ENCODE measurements at places on chromosomes 16 and 17.

GRCh38 chr17:77836557-77837041, 121.9 kb upstream of the TNRC6C start:
- DNase-seq, result no peak

DNA sequence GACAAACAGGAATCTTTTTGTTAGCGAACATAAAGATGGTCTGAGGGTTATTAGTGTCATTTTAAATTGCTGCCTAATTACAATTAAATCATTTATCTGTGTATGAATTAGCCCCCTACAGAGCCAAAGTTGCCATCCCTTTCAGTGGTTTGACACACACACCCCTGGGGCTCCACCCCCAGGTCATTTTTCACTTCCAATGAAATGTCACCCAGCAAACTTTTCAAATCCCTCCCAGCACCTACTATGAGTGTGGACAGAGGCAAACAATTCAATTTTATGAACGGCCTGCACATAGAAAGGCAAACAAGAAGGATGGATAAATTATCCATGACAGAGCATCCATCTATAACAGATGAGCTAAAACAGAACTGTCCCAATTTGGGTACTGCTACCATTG, 2.4 kb downstream of the MYH10 start:
- no peak for DNase-seq

GRCh38 chr17:78368854-78369495, 9.1 kb upstream of the SOCS3 start:
- no peak for DNase-seq

DNA sequence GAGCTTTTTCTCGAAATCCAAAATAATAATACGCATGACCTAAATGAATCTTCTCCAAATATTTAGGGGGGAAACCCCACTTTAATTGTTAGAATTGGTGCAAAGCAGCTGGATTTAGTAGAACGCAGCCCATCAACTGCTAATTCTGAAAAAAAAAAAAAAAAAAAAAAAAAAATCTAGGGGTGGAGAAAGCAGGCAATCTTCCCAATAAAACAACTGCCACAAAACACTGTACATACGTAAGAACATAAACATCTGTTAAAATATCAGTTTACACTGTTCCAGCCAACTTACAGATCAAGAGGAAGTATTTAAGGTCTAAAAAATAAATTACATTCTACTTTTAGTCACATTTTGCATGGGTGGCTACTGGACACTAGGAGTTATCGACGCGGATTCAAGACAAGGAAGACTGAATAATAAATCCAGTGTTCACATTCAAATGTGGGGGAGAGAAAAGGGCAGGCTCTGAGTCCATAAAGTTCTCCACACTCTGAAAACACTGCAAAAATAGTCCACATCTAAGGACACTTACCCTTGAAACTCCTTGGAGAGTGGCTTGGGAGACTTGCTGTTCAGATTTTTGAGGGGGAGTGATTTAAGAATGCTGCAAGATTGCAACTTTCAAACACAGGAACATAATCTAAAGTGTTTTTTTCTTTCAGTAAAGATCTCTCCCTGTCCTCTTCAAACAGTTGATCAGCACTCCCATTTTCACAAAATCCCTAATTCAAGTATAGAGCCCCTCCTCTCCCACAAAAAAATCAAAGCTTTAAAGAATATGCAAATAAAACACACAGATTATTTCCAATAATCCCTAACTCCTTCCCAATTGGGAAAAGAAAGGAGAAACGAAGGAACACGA, 1.3 kb downstream of the APPBP2 start:
- DNase-seq, result no peak

DNA sequence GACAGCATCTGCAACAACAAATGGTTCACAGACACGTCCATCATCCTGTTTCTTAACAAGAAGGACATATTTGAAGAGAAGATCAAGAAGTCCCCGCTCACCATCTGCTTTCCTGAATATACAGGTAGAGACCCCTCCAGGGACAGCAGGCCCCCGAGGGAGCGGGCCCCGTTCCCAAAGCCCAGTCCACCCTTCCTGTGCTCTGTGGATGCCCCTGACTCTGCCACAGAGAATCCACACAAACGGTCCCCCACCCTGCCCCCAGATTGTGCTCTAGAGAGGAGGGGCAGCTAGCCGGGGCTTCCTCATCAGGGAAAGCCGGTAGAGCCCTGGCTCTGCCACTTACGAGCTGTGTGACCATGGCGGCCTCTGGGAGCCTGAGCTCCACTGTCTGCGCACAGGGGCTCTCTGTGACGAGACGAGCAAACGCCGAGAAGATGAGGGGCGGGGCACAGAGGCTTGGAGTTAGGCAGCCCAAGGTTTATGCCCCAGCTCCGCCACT, 84.4 kb downstream of the AMFR start:
- DNase-seq, result no peak

DNA sequence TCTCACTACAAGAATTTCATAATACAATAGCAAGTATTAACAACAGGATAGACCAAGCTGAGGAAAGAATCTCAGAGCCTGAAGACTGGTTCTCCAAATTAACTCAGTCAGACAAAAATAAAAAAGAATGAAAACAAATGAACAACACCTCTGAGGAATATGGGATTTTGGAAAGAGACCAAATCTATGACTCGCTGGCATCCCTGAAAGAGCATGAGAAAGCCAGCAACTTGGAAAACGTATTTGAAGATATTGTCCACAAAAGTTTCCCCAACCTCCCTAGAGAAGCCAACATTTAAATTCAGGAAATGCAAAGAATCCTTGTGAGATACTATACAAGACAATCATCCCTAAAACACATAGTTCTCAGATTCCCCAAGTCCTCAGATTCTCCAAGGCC, 20.9 kb downstream of the NLRP1 start:
- no peak for DNase-seq

- peak; percentile 15 for DNase-seq
Observed at GRCh38 chr17:28492352-28493310, 13.5 kb upstream of the FOXN1 start.

DNA sequence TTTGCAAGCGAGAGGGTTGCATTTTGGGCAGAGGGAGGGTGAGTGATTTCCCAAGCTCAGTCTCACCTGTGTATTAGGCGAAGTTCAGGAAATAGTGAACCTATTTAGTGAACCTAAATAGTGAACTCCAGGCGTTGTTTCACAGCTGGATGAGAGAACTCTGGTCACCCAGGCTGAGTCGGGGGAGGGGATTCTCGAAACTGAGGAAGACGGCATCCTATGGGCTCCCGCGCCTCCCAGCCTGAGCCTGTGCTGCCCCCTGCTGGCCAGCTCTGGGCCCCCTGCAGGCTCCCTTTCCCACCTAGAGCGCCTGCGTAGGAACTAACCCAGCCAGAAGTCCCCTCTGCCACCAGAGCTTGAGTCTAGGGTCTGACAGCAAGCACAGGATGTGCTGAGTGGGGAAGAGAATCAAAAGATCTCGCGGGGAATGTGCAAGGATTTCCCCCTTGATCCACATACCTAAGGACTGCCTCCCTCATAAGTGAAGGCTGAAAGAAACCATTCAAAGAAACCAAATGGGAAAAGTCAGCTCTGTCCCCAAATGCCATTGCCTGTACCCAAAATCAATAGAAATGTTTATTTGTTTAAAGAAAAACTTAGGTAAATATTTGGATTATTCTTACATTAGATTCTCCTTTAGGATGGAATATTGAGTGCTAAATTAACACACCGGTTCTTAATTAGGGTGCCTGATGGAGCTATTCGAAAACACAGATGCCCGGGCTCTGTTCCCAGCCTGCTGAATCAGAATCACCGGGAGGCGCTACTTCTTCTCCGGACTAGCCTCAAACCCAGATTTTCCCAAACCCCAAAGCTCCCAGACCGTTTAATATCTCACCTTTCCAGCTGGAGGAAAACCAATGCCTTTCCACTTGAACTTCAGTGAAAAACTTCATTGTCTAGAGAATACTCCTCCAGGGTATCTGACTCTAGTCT, 14.8 kb upstream of the MARVELD3 start:
- peak; percentile 83 for DNase-seq

- peak; percentile 75 for DNase-seq
Observed at GRCh38 chr16:85279825-85280545, 167.7 kb upstream of the CIBAR2 start.

DNA sequence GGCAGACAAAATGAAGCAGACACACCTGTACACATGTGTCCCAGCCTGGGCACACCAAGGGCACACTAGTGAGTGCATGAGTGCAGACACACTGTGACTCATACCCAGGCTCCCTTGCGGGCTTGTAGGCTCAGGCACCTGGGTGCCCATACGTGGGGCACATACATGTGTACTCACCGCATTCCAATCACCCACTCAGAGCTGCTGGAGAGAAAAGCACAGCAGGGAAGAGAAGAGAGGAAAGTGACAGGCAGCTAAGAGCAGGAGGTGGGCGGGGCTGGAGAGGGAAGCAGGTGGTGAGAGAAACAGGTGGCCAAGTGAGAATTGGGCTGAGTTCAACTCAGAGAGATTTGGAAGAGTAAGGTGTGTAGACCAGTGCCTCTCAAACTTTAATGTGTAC, 54.0 kb downstream of the TMEM132E start:
- no peak for DNase-seq

DNA sequence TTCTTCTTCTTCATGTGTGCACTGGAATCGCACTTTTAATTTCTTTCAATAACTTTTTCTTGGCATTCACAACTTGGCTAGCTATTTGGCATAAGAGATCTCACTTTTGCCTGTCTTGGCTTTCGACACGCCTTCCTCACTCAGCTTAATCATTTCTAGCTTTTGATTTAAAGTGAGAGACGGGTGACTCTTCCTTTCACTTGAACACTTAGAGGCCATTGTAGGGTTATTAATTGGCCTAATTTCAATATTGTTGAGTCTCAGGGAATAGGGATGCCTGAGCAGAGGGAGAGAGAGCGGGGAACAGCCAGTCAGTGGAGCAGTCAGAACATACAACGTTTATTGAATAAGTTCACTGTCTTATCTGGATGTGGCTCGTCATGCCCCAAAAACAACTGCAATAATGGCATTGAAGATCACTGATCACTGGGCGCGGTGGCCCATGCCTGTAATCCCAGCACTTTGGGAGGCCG, 200.3 kb downstream of the SEC14L1 start:
- no peak for DNase-seq

- no peak for DNase-seq
Observed at GRCh38 chr16:20938426-20938825, 37.9 kb downstream of the LYRM1 start.

GRCh38 chr17:8856869-8857575, 10.5 kb downstream of the PIK3R6 start:
- DNase-seq, result peak; percentile 42

- no peak for DNase-seq
Observed at GRCh38 chr17:60170835-60171752, 21.3 kb downstream of the CA4 start.

DNA sequence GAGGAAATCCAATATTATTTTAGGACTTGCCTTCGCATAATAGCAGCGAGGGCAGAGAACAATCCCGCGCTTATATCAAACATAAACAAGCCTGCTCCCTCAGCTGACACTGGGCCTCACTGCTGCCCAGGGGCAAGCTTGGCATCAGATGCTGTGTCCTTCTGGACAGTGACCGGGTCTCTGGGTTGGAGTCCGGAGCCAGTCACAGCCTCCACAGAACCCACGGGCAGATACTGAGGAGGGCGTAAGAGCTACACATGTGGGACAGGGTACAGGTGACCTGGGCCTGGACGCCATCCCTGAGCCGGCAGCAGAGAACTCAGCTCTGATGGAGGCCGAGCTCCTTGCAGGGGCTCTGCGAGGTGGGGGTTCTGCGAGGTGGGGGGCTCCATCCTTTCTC, 14.7 kb upstream of the ZNF469 start:
- peak; percentile 17 for DNase-seq

- no peak for DNase-seq
Observed at GRCh38 chr17:81084680-81085419, 49.9 kb downstream of the BAIAP2 start.

- DNase-seq, result no peak
Observed at GRCh38 chr17:67485666-67486065, 108.6 kb downstream of the PITPNC1 start.

GRCh38 chr16:70430667-70431536, 8.0 kb downstream of the ST3GAL2 start:
- DNase-seq, result peak; percentile 67

DNA sequence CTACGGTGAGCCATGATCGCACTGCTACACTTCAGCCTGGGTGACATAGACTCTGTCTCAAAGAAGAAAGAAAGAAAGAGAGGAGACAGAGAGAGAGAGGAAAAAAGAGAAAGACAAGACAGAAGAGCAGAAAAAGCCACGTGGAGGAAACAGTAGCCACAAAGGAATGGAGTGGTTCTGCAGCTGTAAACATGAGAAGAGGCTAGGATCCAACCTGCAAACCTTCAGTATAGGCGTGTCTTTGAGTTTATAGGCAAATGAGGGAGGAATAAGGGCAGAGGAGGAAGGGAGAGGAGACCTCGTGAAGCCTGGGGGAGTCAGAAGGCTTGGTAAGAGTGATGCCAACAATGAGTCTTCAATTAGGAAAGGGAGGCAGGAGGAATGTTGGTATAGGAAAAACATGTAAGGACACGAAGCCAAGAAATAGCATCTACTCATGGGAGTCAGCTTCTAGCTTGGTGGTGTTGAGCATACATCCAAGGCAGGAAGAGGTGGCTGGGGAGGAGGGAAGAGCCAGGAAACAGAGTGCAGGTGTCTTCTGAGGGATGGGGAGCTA, 3.9 kb downstream of the MED9 start:
- no peak for DNase-seq

DNA sequence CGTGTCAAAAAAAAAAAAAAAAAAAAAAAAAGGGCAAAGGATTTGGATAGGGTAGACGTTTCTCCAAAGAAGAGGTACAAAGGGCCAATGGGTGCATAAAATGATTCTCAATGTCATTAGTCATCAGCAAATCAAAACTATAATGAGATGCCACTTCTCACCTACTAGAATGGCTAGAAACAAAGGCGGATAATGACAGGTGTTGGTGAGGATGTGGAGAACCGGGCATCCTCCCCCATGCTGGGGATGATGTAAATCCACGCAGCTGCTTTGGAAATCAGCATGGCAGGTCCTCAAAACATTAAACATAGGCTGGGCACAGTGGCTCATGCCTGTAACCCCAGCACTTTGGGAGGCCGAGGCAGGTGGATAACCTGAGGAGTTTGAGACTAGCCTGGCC, 9.4 kb downstream of the ITGAX start:
- DNase-seq, result no peak

DNA sequence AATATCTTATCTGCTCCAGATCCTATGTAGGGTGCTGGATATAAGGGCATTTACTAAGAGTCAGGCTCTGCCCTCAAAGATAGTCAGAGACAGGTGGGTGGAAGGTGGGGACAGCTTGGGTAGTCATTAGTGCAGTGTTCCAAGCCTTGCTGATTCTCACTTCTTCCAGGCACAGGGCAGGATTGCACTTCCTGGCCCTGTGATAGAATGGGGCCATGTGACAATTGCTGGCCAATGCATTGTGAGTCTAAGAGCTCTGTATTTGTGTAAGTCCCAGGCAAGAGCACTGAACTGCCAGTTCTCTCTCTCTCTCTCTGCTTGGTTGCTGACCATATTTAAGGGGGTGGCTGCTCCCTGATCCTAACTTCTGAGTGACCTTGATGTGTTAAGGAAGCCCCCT, 112.1 kb downstream of the C16orf78 start:
- no peak for DNase-seq

DNA sequence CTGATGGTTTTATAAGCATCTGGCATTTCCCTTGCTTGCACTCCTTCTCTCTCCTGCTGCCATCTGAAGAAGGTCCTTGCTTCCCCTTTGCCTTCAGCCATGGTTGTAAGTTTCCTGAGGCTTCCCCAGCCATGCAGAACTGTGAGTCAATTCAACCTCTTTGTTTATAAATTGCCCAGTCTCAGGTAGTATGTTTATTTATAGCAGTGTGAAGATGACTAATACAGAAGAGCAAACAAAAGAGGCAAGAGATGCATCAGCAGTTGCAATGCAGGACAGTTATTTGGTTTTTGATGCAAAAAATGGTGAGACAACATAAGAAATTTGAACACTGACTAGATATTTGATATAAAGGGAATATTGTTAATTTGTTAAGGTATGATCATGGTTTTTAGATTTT, 16.8 kb downstream of the TMEM100 start:
- DNase-seq, result no peak

Measured in kidney (tissue), 22 donors.